Neural crest cell (in vitro differentiated cells): ENCODE measurements at places on chromosomes 16 and 17.
A peak's percentile ranks its signal among the peaks of the same experiment; 100 is the strongest.

DNA sequence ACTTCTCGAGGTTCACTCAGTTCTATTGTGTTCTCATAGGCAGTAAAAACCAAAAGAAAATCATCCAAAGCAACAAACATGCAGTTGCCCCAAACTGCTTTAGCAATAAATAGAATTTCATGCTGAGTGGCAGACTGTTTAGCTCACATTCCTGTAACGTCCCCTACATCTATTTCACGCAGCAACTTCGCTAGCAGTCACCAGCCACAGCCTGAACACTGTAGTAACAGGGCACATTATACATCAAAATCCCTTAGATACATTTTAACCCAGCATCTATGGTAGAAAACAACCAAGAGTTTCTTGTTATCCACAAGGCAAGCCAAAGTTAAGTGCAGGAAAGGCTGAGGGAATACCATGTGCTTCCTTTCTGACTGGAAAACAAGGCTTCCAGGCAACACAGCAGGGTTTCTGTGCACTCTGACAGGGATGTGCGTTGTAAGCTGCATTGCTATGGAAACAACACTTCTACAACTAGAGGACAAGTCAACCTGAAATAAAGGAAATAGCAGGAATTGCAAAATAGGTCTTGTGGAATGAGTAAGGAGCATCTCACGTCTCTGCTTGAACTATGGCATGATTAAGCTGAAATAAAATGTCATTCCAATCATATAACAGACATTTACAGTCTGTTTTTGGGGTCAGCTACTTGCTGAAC lies 55.4 kb downstream of the CFDP1 start:
- H3K27me3 ChIP-seq, result no peaks in the 10 kb centered on the region
- no peak overlapping the region for H3K4me3 ChIP-seq
- peak; percentile 11 for DNase-seq

GRCh38 chr17:57337390-57337789 lies 81.1 kb downstream of the MSI2 start:
- H3K36me3 ChIP-seq, result peaks cover 16% of the 10 kb centered on the region
- peak overlapping the region; percentile 38 for H3K4me3 ChIP-seq
- peak overlapping the region; percentile 75 for H3K27ac ChIP-seq
- DNase-seq, result no peak
- no peaks in the 10 kb centered on the region for H3K27me3 ChIP-seq

DNA sequence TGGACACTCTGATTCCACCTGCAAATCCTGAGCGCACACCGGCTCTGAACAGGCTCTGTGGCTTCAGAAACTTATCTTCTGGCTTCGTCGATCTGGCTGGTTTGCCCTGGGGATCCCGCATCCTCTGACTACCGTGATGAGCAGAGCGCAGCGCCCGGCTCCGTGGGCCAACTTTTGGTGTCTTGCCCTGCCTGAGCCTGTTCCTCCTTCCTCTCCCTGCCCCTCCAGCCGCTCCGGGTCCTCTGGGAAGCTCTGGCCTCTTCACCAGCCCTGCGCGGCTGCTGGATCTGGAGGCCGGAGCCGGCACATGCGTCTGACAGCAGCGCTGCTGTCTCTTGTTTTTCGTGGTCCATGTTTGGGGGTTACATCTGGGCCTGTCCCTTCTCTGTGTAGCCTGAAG lies 65.6 kb downstream of the JPH3 start:
- H3K4me3 ChIP-seq, result no peak overlapping the region
- H3K4me1 ChIP-seq, result no peaks in the 10 kb centered on the region
- DNase-seq, result no peak
- H3K27ac ChIP-seq, result no peak overlapping the region

GRCh38 chr17:41844971-41845370 lies 7.3 kb downstream of the KLHL10 start:
- no peak overlapping the region for H3K27ac ChIP-seq
- no peaks in the 10 kb centered on the region for H3K36me3 ChIP-seq
- no peak for DNase-seq
- H3K4me3 ChIP-seq, result no peak overlapping the region
- H3K27me3 ChIP-seq, result no peaks in the 10 kb centered on the region

- no peak overlapping the region for H3K27ac ChIP-seq
- no peak overlapping the region for H3K4me3 ChIP-seq
- no peaks in the 10 kb centered on the region for H3K36me3 ChIP-seq
- DNase-seq, result no peak
- H3K27me3 ChIP-seq, result peaks cover 100% of the 10 kb centered on the region
These were observed 2.6 kb downstream of the PRAC1 start for GRCh38 chr17:48719642-48720265.

- no peaks in the 10 kb centered on the region for H3K36me3 ChIP-seq
- H3K27me3 ChIP-seq, result peaks cover 32% of the 10 kb centered on the region
- DNase-seq, result no peak
- peaks cover 42% of the 10 kb centered on the region for H3K4me1 ChIP-seq
- no peak overlapping the region for H3K4me3 ChIP-seq
These were observed 383.0 kb upstream of the EEF2KMT start for GRCh38 chr16:5480431-5481195.

- no peaks in the 10 kb centered on the region for H3K36me3 ChIP-seq
- H3K27ac ChIP-seq, result no peak overlapping the region
- no peak for DNase-seq
- H3K4me3 ChIP-seq, result no peak overlapping the region
These were observed 4.3 kb upstream of the ALDH3A1 start for GRCh38 chr17:19752216-19753050.

GRCh38 chr17:73278049-73278464 lies 16.4 kb upstream of the CPSF4L start:
- H3K4me1 ChIP-seq, result no peaks in the 10 kb centered on the region
- peaks cover 74% of the 10 kb centered on the region for H3K27me3 ChIP-seq
- no peak overlapping the region for H3K4me3 ChIP-seq
- no peaks in the 10 kb centered on the region for H3K36me3 ChIP-seq
- no peak overlapping the region for H3K27ac ChIP-seq

GRCh38 chr17:50339381-50339780 lies 6.5 kb upstream of the XYLT2 start:
- peaks cover 2% of the 10 kb centered on the region for H3K27me3 ChIP-seq
- peaks cover 2% of the 10 kb centered on the region for H3K4me1 ChIP-seq
- no peak overlapping the region for H3K27ac ChIP-seq
- no peak for DNase-seq

GRCh38 chr16:68031951-68032350 lies 8.9 kb downstream of the DUS2 start:
- no peak overlapping the region for H3K27ac ChIP-seq
- no peaks in the 10 kb centered on the region for H3K4me1 ChIP-seq
- DNase-seq, result no peak
- no peaks in the 10 kb centered on the region for H3K36me3 ChIP-seq
- H3K4me3 ChIP-seq, result no peak overlapping the region

DNA sequence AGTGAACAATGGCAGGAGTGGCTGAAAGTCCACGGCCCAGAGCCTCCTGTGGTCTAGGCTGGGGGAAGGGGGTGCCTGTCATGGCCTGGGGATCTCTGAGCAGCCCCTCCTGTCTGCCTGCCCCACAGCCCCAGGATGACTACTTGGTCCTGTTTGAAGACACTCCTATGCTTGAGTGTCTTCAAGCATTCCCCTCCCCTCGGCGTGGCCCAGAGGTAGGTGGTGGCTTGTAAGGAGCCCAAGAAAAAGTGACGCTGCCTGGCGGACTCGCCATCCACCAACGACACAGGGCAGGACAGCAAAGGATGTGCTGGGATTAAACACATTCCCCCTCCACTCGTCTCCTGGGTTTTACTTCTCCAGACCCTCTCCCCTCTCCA lies 5.7 kb downstream of the SULT1A1 start:
- DNase-seq, result no peak
- no peaks in the 10 kb centered on the region for H3K36me3 ChIP-seq
- no peaks in the 10 kb centered on the region for H3K4me1 ChIP-seq
- no peak overlapping the region for H3K4me3 ChIP-seq

DNA sequence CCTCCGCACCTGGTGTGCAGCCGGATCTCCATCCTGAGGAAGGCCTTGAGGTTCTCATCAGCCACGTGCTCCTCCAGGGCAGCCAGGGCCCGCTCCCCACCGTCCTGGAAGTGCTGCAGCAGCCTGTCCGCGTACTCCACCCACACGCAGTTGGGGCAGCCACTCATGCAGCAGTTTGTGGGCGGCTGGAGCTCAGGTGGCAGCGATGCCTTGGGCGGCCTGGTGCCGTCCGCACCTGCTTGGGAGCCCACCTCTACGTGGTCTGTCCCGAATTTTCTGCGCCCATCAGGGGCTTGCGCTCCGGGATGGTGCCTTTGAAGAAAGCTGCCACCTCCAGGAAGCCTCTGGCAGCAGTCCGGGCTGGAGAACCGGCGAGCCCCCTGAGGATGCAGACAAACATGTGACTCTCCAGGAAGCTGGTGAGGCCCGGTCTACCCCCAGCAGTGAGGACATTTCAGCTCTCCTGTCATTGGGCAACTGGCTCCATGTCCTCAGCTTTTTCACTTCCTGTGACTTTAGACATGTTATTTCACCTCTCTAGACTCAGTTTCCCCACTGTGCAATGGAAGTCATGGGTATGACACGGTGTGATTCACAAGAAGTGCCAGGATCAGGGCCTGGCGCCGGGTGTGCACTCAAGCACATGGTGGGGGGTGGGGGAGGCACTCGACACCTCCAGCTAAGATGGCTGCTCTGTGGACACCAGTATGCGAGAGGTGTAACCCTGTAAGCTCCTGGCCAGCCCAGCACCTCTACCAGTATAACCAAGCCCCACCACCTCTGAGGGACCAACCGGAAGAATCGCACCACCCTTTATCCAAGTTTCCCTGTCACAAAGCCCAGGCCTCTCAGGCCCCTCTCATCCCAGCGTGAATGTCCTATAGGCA lies 957 bp downstream of the OXLD1 start:
- DNase-seq, result no peak
- peak overlapping the region; percentile 95 for H3K4me3 ChIP-seq
- peak overlapping the region; percentile 97 for H3K27ac ChIP-seq
- no peaks in the 10 kb centered on the region for H3K27me3 ChIP-seq

- H3K4me1 ChIP-seq, result no peaks in the 10 kb centered on the region
- H3K36me3 ChIP-seq, result peaks cover 15% of the 10 kb centered on the region
- no peaks in the 10 kb centered on the region for H3K27me3 ChIP-seq
- H3K27ac ChIP-seq, result no peak overlapping the region
- no peak overlapping the region for H3K4me3 ChIP-seq
These were observed 328.7 kb downstream of the WWOX start for GRCh38 chr16:78428193-78428592.

DNA sequence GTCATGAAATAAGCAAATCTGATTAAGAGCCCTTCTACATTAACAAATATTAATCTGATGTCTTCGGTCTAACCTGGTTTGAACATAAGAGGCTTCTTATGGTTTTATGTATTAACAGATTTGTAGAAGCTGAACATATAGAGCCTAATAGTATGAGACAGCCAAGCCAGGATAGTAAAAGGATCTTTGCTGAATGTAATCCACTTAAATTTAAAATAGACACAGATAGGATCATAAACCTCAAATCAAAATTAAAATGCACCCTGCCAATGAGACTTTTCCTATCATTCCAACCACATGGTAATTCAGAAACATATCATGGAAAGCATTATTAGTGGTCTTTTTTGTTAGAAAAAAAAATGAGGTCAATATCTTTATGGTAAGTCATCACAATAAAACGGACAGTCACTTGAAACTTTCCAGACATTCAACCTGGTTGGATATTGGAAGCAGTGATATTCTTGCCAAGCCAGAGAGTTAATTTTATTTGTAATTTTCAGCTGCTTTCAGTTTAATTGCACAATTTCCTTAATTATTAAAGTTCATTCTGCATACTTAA lies 606.9 kb upstream of the SALL1 start:
- H3K27ac ChIP-seq, result no peak overlapping the region
- no peak for DNase-seq
- no peaks in the 10 kb centered on the region for H3K36me3 ChIP-seq
- no peak overlapping the region for H3K4me3 ChIP-seq

DNA sequence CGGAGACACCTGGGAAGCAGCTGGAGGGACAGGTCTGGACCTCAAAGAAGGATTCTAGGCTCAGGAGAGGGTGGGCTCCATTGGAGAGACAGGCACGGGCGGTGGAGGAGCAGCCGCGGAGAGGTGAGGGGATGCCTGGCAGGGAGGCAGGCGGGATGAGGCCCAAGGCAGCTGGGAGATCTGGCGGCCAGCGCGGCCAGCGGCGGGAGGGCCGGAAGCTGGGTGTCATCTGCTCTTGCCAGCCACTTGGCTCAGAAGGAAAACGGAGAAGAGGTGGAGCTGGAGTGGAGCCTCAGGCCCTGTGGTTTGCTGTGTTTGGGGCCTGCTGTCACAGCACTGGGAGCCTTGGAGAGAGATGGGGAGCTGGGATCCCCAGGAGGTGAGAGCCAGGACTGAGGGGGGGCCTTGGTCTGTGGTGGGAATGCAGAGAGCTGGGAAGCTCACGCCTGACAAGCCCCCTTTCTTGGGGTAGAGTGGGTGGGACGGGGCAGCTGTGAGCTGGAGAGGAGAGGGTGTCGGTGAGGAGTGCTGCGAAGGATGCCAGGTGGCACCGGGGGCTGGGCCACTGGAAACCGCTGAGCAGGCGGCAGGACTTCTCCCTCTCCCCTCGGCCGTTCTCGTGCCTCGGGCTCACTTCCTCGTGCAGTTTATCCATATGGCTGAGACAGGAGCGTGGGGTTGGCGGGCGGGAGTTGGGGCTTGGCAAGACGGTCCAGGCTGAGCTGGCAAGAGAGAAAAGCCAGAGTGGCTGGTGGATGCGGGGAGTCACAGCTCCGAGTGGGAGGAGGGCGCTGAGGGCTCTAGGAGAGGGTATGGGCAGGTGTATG lies 8.0 kb downstream of the TBC1D24 start:
- no peak overlapping the region for H3K27ac ChIP-seq
- DNase-seq, result no peak
- no peaks in the 10 kb centered on the region for H3K27me3 ChIP-seq
- no peaks in the 10 kb centered on the region for H3K36me3 ChIP-seq

- peaks cover 36% of the 10 kb centered on the region for H3K36me3 ChIP-seq
- no peaks in the 10 kb centered on the region for H3K27me3 ChIP-seq
- peaks cover 8% of the 10 kb centered on the region for H3K4me1 ChIP-seq
These were observed 155.3 kb downstream of the CYB561 start for GRCh38 chr17:63290784-63291183.

DNA sequence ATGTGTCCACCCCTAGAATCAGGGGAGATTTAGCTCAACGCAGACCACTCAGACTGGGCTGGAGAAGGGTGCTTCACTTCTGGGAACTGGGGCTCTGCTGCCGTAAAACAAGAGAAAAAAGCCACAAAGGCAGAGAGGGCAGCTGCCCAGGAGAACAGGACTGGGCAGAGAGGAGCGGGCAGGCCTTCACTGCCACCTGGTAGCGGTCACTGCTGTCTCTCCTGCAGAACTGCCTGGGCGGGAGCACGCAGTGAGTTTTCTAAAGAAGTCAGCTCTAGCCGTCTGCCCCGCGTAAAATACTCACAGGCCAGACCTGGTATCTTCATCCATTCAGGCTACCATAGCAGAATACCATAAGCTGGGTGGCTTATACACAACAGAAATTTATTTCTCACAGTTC lies 103.8 kb downstream of the AMFR start:
- H3K27ac ChIP-seq, result peak overlapping the region; percentile 29
- H3K27me3 ChIP-seq, result no peaks in the 10 kb centered on the region
- H3K4me1 ChIP-seq, result peaks cover 14% of the 10 kb centered on the region
- DNase-seq, result no peak
